ENCODE measurements at places on chromosomes 7 and 10. TPM values are rescaled to one million over a fixed set of nuclear protein-coding genes. Genes with fewer than 3 reads are reported as not detected.

DNA sequence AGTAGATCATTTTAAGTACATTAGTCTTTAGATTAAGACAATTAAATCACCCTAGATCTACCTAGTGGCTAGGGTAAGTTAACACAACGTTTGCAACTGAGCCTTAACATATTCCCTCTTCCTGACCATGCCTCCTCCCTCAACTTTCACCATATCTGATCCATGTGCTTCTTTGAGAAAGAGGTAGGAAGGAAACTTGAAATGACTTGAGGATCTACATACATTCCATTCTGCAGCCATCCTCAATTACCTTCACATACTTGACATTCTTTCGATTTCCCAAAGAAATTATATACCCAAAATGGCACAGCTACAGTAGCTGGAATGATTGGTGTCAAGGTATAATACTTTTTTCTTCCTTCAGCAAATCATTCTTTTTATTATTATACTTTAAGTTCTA lies 12.9 kb upstream of the SEPTIN7 start:
- DNase-seq: no peak

DNA sequence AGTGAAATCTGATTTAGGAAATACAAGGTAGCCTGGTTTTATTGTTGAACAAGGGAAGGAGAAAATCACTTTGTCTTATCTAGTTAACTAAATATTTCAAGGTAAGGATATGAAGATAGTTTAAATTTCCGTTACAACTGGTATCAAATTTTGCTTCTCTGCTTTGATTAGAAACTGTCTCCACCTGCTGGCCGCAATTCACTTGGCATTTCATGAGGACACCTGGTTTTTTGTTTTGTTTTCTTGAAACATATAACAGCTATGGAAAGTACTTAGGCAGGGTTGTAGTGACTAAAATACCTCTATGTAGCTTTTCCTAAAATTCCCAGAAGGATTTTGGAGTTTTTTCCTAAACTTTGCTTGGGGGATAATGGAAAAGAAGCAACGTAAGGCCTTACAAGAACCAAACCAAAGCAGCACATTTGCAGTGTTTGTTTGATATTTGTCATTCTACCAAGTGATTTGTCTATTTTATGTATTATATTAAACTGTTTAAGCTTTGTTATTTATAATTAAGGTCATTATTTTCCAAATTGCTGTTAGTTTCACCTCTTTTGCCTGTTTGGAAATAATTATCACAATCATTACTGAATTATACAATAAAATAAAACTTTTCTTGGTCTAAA lies 73.6 kb downstream of the AHCYL2 start:
- DNase-seq: no peak

GRCh38 chr10:127993056-127993690 lies 86.3 kb downstream of the PTPRE start:
- no peak for DNase-seq

DNA sequence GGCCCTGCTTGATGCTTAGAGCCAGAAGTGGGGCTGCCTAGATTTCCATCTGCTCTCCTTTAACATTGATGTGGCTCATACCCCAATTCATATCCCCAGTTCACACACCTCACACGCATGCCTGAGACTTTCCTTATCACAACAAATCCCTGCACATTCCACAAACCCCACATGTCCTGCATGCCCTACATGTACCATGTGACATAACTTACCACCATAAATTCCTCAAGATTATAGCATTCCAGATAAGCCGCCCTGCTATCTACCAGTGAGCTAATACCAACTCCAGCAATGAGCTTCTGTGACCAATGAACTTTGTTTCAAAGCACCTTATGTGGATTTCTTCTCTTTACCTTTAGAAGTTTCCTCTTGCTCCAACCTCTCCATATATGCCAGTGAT lies 104.7 kb upstream of the RAB11FIP2 start:
- DNase-seq: no peak

The LIPF gene
- polyA plus RNA-seq: not detected

The ST7 gene
- 18.4 TPM for polyA plus RNA-seq

The SEMA3C gene
- 142 TPM for polyA plus RNA-seq

- DNase-seq: no peak
Measured at GRCh38 chr7:107048783-107049418, 4.4 kb downstream of the PRKAR2B start.

The DKK1 gene
- 223 TPM for polyA plus RNA-seq

The RAMP3 gene
- not detected for polyA plus RNA-seq

DNA sequence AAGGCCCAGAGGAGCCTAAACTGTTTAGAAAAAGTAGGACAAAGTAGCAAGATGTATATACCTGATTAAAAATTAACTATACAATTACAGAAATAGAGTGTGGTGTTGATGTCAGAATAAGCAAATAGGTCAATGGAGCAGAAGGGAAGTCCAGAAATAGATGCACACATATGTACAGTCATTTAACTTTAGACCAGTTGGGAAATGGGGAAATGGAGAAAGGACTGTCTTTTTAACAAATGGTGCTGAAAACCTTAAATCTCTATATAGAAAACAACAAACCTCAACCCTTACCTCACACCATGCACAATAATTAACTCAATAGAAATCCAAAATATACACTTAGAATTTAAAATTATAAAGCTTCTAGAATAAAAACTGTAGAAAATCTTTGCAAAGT lies 72.2 kb downstream of the CH25H start:
- DNase-seq: no peak

DNA sequence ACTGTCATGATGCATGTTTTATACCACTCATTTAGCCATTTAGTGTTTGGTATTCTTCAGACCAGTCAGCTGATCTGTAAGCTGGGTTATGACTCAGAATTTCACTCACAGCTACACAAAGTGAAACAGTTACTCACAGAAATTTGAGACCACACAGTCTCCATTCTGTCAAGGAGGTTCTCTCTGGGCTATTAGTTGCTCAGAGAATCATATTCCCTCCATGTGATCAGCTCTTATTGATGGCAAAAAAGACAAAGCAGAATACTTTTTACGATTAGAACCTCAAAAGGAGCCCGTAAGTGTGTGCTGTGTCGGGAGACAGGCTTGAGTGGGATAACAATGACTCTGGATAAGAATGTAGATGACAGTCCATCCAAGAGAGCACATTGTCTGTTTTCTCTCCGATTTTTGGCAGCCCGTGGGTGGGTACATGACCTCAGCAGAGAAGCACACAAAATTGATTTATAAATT lies 277.6 kb upstream of the SORCS1 start:
- DNase-seq: no peak

DNA sequence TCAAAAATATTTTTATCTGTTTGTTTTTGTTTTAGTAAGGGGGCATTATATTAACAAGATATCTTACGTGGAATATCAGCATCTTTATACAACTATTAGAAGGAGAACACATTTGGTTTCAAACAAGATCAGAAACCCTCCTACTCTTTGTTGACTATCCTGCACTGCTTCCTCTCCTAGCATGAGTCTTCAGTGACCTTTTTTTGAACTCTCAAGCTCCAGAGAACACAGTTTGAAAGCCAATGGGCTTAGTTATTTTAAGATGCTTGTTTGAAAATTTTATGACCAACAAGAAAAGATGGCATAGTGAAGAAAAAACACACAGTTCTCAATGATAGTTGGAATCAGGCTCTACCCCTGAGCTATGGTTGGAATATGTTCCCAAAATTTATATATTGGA lies 37.2 kb upstream of the RTKN2 start:
- DNase-seq: no peak

GRCh38 chr7:145331076-145331475 lies 495.2 kb upstream of the TPK1 start:
- DNase-seq: no peak

- DNase-seq: no peak
Measured at GRCh38 chr10:59971915-59972314, 65.6 kb upstream of the CCDC6 start.

DNA sequence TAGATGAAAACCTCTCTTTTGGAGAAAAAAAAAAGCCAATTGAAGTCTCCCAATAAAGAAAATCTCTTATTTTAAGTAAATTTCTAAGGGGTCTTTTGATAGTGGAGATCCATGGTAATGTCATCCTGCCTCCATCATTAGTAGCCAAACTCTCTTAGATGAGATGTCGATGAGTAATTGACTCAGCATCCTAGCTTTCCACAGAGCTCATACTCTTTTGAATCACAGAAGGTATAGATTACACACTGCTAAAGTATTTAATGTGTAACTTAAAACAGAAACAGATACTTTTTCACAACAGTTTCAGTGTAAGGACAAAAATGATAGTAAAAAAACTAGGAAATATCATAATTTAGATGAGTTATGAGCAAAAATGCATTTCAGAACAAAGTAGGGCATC lies 19.4 kb downstream of the MAGI2 start:
- DNase-seq: no peak

The NME8 gene
- not detected for polyA plus RNA-seq

DNA sequence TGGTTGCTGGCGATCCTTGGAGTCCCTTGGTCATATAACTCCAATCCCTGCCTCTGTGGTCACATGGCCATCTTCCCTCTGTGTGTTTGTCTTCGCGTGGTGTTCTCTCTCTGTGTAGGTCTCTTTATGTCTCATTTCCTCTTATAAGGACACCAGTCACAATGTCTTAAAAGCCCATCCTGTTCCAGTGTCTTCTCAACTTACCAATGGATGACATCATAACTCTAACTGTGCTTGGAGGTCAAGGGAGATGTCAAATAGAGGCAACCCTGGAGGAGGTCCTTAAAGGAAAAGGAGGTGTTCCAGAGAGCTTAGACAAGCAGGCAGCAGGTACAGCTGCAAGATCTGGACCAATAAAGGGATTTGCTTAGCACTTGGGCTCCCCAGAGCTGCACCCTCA lies 143.0 kb downstream of the BUB3 start:
- DNase-seq: no peak

The NPTX2 gene
- not detected for polyA plus RNA-seq

DNA sequence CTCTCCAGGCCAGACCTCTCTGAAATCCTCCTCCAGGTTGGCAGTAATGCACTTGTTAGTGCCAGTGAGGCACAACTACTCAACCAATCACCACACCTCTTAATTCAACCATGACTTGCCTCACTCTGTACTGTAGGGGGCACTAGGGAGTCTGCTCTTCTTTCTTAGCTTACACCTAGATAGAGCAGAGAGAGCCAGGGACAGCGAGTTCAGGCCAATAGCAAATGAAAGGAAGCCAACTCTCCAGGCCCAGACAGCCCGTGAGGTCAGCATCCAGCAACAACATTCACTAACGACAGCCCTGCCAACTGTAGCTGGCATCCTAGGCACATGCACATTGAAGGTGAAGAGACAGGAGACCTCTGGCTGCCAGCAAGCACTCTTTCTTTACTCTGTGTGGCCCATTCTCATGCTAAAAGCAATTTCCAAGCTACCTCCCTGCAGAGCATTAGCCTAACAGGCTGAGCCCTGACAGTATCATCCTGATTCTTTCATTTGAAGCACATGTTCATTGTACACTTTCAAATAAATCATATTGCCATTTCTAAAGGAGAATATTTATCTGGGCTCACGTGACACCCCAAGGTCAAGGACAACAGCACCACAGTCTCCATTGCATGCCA lies 136.3 kb downstream of the DPY19L1 start:
- no peak for DNase-seq

The SFRP5 gene
- polyA plus RNA-seq: not detected

The SPAM1 gene
- not detected for polyA plus RNA-seq

GRCh38 chr10:123655751-123656150 lies 10.4 kb upstream of the GPR26 start:
- DNase-seq: no peak

- DNase-seq: no peak
Measured at GRCh38 chr7:157630301-157630853, 293.6 kb downstream of the DNAJB6 start.

GRCh38 chr7:107638594-107638993 lies 22.0 kb upstream of the SLC26A4 start:
- no peak for DNase-seq
